ENCODE measurements at places on chromosomes 13 and 19.

DNA sequence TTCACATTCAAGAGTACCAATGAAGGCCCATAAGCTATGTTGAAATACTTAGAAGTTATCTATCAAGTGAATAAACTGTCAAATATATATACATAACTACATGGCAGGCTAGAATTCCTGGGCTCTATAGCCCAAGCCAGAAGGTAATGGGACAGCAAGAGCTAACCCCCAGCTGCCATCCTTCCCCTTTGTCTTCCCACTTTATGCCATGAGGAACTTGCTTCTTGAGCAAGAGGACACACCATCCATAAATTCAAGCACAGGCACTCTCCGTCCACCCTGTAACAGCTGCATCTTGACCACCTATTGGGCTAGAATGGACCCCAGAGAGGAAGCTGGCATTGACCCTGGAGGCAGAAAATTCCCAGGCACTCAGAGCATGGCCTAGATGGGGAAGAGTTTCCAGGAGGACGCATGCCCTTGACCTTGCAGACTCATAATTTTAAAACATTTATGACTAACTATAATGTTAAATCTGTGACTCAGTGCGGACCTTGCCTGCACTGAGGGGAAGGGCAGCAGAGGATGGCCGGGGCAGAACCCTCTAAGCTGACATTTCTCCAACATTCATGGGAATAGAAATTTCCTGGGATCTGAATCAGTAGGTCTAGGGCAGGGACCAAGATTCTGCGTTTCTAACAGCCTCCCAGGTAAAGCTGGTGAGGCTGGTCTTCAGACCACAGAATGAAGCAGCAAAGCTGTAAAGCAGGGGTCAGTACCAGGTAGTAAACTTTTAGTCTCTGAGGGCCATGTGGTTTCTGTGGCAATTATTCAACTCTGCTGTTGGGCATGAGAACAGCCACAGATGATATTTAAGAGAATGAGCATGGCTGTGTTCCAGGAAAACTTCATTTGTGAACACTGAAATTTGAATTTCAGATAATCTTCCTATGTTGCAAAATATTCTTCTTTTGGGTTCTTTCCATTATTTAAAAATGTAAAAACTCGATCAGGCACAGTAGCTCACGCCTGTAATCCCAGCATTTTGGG lies 71.4 kb upstream of the CLDN10 start:
- DNase-seq: no peak

DNA sequence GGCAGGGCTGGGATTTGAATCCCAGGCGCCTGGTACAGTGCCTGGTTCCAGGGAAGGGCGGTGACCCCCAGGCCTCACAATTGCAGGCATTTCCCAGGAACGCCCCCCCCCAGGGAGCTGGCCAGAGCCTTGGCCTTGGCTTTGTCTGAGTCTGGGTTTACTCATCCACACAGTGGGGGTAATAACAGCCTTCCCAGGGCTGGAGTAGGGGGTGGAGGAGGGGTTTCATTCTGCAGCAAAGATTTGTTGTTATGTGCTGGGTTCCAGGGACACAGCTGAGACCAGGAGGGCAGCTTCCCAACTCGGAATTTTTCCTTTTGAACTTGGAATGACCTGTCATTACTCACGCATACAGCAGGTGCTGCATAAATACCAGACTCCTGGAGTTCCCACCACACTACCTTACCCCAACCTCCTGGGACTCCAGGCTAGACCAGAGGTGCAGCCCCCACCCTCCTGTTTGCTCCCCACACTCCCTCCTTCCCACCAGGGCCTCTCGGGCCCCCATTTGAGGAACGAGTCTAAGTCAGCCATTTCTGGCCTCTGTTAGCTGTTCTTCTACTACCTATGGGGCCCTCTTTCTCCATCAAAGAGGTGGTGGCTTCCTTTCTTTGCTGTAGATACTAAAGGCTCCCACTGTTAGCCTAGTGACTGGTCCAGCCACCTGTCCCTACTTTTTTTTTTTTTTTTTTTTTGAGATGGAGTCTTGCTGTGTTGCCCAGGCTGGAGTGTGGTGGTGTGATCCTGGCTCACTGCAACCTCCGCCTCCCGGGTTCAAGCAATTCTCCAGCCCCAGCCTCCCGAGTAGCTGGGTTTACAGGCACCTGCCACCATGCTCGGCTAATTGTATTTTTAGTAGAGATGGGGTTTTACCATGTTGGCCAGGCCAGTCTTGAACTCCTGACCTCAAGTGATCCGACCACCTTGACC lies 1.6 kb upstream of the ADAMTS10 start:
- no peak for DNase-seq

GRCh38 chr13:76955193-76955592 lies 6.9 kb downstream of the ACOD1 start:
- no peak for DNase-seq

DNA sequence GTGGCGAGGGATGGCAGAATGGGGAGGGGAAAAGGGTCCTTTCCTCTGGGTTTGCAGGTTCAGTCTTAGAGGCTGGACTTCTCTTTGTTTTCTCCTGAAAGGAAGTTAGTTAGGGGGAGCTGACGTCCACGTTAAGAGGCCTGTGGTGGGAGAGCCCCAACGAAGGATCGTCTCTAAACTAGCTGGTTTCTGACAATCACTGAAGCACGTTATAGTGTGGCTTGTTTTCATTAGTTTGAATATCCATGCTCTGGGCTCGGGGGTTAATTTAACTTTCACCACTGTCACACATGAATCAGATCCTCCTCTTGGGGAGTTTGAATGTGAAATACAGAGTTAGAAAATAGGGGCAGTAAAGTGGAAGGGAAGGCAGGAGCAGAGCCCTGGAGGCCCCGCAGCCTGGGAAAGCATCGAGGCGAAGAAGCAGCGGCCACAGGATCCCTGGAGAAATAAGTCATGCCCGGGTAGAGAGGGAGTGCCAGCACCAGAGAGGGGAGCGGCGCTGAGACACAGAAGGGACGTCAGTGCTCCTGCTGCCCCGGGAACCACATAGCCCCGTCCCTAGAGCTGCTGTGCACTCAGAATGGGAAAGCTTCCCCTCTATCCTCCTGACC lies 31.1 kb upstream of the AMER2 start:
- DNase-seq: no peak

- DNase-seq: no peak
Observed at GRCh38 chr19:55441319-55441691, 1.8 kb downstream of the SHISA7 start.

GRCh38 chr13:70541451-70541850 lies 433.2 kb upstream of the KLHL1 start:
- DNase-seq: no peak

DNA sequence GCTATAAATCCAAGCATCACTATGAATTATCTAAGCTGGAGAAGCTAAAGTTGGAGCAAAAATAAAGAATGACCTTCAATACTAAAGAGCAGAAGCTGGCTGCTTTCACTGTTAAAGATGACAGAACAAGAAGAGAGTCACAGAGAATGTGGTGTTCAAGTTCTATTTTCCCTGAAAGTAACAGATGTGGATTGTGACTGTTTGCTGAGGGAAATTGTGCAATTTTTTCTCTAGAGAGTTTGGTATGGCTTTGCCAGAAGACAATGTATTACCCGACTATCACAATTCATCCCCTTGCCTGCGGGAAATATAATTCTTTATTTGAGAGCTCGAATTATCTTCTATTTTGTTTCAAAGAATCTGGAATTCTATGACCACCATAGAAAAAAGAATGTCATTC lies 83.1 kb downstream of the TNFSF13B start:
- no peak for DNase-seq

- DNase-seq: no peak
Observed at GRCh38 chr19:17510220-17510993, 1.0 kb upstream of the PGLS start.

- no peak for DNase-seq
Observed at GRCh38 chr13:59360108-59360507, 803.6 kb downstream of the DIAPH3 start.

DNA sequence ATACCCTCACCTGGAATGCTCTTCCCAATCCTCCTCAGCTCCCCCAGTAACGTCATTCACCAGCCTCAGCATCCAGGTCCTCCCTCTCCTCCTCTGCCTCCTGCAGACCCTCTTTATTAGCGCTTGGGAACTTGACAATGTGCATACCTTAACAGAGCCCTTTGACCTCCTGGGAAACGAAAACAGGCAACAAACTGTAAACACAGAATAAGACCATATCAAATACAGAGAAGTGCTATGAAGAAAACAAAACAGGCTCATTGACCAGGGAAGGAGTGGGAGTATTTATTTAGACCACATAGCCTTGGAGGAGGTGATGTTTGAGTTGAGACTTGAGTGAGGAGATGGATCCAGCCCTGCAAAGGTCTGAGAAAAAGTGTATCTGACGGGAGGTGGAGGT lies 107.9 kb upstream of the SLC7A1 start:
- no peak for DNase-seq

GRCh38 chr13:18949489-18949761 lies 232.2 kb downstream of the TUBA3C start:
- DNase-seq: no peak

DNA sequence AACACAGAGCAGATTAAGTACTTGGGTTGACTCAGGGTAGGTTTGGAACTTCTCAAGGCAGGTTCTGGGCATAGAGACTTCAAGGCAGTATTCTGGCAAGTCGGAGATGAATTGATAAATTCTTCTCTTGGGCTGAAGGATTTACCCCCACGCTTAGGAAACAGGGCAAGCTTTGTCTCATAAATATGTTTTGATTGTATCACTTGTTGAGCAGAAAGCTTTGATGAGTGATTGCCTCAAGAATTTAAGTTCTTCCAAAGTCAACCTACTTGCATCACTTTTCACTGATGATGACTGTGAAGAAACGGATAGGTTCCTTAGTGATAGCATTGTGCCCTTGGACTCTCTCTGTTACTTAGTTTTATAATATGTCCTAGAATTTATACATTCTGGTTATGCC lies 258.6 kb upstream of the DACH1 start:
- DNase-seq: no peak

- DNase-seq: no peak
Observed at GRCh38 chr13:87884884-87885283, 213.7 kb downstream of the SLITRK5 start.

DNA sequence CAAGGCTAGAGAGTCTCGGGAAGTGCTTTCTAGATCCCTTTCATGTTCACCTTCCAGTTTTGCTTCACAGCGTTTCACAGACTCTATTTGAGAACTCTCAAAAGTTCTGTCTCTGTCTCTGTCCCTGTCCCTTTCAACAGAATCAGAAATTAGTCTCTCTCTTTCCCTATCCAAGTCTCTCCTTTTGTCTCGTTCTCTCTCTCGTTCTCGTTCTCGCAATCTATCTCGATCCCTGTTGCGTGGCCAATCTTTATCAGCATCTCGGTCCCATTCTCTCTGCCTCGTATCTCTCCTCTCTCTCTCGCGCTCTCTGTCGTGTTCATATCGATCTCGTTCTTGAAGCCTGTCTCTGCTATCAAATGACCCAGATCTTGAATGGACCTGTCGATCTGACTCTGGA lies 85.0 kb downstream of the ZC3H13 start:
- no peak for DNase-seq

GRCh38 chr13:46609726-46610125 lies 56.8 kb downstream of the LRCH1 start:
- no peak for DNase-seq

DNA sequence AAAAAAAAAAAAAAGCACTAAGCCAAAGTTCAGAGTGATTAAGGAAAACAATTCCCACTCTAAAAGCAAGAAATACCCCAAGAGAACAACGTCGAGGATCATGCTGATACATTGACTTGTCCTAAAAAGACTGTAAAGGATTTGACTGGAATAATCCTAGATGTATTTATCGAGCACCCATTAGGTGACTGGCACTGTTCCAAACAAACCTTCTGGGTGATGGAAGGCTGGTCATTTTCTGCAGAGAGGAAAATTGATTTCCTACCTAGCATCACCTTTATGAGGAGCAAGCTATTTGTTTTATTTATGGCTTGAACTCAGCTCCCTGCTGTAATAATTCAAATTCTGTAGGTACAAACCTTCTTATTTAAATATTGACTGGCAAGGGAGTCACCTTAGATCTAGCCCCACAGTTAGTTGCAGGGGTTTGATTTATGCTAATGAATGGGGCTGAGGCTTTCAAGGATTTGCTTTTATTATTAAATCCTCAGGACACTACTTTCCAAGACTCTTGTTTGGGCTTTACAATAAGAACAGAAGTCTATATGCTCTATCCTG lies 471.0 kb downstream of the OLFM4 start:
- no peak for DNase-seq

DNA sequence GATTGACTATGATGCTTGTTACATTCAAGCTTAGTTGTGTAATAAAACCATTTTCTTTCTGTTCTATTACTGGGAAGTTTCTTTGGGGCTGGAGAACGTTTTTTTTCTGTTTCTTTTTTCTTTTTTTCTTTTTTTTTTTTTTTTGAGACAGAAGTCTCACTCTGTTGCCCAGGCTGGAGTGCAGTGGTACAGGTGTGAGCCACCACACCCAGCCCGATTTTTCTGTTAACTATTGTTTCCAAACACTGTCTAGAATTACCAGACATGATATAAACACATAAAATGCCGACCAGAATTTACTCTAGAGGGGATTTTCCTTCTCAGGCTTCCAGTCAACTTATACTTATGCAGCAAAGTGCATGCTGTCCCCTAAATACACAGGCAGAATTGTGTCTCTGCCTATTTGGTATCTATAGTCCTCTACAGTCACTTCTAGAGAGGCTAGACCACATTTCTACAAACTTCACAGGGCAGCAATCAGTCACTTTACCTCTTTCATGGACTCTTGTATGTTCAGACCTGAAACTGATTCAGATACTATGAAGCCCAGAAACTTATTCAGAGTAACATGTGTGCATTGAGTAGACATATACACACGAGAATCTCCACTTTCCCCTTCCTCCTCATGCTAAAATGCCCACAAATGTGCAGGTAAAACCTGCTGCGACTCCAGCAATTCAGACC lies 121.2 kb downstream of the ZNF737 start:
- DNase-seq: no peak

- no peak for DNase-seq
Observed at GRCh38 chr13:80552851-80553440, 212.0 kb upstream of the SPRY2 start.

DNA sequence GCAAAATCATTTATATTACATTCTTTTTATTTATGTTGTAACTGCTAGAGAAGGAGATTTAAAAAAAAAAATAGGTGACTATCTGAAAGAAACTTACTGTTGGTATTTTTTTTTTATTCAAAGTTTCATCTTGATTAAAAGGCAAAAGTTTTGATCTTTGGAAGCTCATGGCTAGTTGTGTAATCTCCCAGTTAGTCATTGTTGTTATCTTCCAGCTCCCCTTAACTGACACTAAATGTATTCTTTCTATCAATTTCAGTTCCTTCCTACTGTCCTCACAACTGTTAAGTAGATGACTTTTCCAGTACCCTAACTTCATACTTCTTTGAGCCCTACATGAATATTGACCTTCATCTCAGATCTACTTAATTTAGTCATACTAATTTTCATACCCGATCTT lies 71.1 kb downstream of the PIBF1 start:
- DNase-seq: no peak
